Metanephros (tissue), 2 donors: ENCODE measurements at places on chromosomes 12 and 14. TPM values are rescaled to one million over a fixed set of nuclear protein-coding genes. Genes with fewer than 3 reads are reported as not detected.

Gene PRB2
- total RNA-seq = not detected

Gene SCN8A
- total RNA-seq = 3.7 TPM

Gene GLIPR1L1
- total RNA-seq = not detected

Gene KRT72
- not detected for total RNA-seq

Gene EXOC3L4
- total RNA-seq = 6.6 TPM

Gene TOMM20L
- not detected for total RNA-seq

Gene CCDC175
- 1.5 TPM for total RNA-seq

Gene CLEC2A
- not detected for total RNA-seq

Gene PRKCH
- total RNA-seq = 49.5 TPM

Gene PLA2G1B
- not detected for total RNA-seq

Gene CD163
- total RNA-seq = 18.8 TPM

Gene TDRD9
- 1.5 TPM for total RNA-seq

Gene RDH16
- 1.1 TPM for total RNA-seq

Gene MAP1LC3B2
- total RNA-seq = 0.29 TPM

Gene SERPINA3
- 0.29 TPM for total RNA-seq

Gene EGLN3
- total RNA-seq = 37.1 TPM

Gene NPFF
- total RNA-seq = not detected

Gene RNF41
- 40.6 TPM for total RNA-seq

Gene RTN1
- 7.9 TPM for total RNA-seq

Gene ARG2
- total RNA-seq = 42.2 TPM

Gene PLEKHH1
- total RNA-seq = 18.6 TPM
